ENCODE measurements at places on chromosomes 5 and 9.

GRCh38 chr9:36609306-36609705, 36.6 kb downstream of the MELK start:
- DNase-seq = no peak

GRCh38 chr5:133205649-133206048, 153.8 kb downstream of the HSPA4 start:
- DNase-seq = peak; percentile 1

GRCh38 chr9:95078939-95079338, 238.6 kb downstream of the FANCC start:
- DNase-seq = no peak

DNA sequence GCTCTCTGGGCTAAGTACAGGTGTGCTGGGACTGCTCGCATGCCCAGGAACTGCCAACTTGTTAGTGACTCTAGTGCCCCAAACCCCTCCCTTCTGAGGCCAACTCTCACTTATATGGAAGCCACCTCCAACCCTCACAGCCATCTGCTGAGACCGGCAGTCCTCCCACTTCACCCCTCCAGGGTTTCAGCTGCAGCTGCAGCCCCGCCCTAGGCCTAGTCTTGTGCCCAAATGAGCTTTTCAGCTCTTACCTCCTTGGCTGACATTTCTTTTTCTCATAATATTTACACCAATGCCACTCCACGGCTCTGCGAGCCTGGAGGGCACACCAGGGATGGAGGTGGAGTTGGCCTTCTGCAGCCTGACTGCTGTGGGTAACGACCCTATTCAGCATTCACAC, 166.6 kb downstream of the ROR2 start:
- no peak for DNase-seq

DNA sequence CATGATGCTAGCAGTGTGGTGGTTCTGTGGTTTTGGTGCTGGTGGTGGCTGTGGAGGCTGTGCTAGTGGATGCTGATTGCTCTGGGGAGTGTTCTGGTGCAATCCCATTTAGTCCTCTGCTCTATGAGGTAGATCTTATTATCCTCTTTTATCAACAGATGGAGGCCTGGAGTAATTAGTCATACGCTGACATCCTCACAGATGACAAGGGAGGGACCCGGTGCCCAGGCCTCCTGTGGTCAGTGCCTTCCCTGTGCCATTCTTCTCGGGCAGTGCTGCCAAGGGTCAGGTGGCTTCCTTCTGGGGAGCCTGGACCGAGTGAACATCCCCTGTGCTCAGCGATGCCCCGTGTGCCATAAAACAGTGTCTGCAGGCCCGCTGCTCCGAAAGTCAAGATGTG, 74.5 kb downstream of the COL5A1 start:
- no peak for DNase-seq

GRCh38 chr5:135214897-135215616, 181.0 kb upstream of the PITX1 start:
- no peak for DNase-seq

GRCh38 chr9:82593501-82593900, 469.4 kb downstream of the RASEF start:
- DNase-seq = peak; percentile 10

GRCh38 chr9:25742256-25742655, 64.0 kb upstream of the TUSC1 start:
- DNase-seq = no peak

GRCh38 chr5:157459715-157460599, at the start of gene NIPAL4:
NIPAL4 (plus strand) TSS chr5:157460213; CDS start chr5:157460321, 108 bp downstream.
- no peak for DNase-seq

DNA sequence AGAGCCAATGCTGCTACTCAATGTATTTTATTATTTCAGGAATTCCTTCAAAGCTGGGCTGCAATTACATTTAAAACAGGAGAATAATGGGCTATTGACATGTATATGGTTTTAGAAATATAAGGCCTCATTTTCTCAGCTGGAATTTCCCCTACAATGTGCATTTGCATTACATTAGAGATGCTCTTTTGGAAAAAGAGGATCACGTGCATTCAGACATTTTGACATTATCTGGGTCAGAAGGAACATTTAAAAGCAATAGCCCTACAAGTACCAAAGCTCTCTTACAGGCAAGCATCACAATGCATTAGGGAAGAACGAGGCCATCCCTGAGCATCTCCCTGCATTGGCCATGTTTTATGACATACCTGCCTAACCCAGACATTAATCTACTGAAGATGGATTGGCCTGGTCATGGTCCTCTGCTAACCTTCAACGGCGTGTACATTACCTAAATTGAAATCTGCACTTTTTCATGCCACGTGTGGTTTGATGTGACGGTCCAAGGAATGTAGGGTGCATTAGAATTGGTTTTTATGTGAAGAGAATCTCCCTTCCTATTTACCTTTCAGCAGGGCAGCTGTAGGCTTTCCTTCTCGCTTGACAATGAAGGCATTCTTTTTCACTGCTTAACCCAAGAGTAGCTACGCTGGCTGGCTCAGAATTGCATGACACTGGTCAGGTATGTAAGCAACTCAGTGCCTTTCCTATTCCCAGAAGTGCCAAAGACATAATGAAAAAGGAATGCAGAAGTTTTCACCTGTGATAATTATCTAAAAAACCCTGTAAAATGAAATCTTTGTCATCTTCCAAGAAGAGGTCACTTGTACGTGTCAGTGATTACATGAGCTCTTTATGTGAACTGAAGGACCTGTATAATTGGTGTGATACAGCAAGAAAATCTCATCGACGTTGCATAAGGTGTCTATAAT, 212.3 kb upstream of the MPDZ start:
- DNase-seq = no peak

GRCh38 chr9:79208791-79209396, 362.9 kb upstream of the TLE4 start:
- no peak for DNase-seq

GRCh38 chr9:134381671-134382516, 55.6 kb downstream of the RXRA start:
- DNase-seq = no peak

- DNase-seq = no peak
Observed at GRCh38 chr9:98168941-98169488, 23.4 kb downstream of the CORO2A start.

DNA sequence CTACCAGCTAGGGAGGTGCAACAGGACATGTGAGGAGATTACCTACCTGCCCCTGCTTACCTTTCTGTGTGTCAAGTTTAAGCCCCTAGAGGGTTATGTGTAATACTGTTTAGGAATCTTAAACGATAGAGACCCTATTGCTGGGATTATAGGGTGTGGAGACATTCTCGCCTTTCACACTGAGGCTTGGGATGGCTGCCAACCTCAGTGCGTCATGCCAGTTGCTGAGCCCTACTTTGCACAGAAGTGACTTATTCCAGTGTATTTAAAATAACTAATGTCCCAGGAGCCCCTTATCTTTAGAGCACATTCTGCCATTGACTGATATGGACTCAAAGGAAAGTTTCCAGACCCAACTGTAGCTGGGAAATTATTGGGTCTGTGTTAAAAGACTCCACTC, 76.6 kb upstream of the XPA start:
- peak; percentile 13 for DNase-seq

DNA sequence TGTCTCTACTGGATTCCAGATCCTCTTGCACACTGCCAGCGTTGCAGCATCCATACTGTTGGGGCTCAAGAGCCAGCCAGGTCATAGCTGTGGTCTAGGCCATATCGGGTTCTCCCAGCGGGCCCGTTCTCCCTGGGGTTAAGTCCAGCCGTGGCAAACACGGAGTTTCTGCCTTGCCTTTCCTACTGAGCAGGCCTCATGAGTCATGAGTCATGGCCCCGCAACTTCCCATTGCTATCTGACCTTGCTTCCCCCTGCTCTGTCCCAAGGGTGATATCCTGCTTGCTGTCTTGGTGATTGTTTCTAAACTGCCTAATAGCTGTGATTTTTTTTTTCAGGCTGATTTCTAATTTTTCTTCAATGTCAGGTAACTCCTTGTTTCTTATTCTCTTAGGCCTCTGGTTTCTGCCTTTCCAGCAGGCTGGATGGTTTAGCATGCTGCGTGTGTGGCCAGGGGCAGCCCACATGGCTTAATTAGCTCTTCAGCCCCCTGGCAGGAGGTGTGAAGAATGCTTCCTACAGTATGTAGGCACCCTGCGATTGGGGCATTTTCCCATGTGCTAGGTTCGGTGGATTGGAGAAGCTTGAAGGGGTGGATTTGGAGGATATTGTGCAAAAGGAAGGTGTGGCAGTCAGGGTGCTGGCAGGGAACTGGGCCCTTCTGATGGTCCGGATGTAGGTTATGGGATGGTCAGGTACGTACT, 18.7 kb downstream of the DAPK1 start:
- no peak for DNase-seq

DNA sequence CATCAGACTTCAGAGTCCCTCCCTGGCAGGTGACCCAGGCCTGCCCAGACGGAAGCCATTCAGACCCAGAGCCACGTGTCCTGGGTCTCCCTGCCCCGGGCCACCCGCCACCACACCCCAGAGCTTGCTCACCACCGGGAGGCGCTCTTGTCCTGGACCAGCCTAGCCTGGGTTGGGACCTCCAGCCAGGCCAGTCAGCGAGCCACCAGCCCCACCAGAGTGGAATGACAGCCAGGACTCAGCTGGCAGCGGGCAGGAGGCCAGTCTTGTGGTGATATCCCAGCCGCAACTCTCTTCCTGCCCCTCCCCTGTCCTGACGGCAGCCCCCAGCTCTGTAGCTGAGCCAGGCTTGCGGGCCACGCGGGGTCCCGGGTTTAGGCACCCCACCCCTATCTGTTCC, 1.7 kb upstream of the PTGDS start:
- DNase-seq = no peak

- DNase-seq = no peak
Observed at GRCh38 chr5:103617913-103618312, 55.3 kb upstream of the NUDT12 start.

- DNase-seq = no peak
Observed at GRCh38 chr9:37839496-37840461, 39.2 kb downstream of the DCAF10 start.

DNA sequence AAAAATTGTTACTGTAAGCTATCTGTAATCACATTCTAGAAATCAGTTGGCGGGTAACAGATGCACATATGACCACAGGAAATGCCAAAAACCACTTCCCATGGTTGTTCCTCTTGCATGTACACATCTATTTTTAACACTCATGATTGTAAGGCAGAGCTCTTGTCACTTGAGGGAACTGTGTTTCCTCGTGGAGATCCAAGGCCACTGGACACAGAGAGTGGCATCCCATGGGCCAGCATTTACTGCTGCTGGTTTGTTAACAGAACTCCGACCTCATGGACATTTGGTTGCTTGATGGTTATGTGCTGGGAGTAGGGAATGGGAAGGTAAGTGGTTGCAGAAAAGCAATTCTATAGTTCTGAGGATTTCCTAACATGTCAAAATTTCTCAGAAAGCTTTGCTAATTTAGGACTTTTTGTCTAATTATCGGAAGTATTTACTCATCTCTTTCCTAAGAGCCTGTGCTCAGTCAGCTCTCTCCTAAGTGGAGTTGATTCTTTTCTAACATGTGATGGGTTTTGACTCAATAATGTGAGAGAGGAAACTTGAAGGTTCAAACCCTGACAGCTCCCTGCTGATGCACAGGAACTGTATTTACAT, 202.0 kb upstream of the NR3C1 start:
- no peak for DNase-seq

DNA sequence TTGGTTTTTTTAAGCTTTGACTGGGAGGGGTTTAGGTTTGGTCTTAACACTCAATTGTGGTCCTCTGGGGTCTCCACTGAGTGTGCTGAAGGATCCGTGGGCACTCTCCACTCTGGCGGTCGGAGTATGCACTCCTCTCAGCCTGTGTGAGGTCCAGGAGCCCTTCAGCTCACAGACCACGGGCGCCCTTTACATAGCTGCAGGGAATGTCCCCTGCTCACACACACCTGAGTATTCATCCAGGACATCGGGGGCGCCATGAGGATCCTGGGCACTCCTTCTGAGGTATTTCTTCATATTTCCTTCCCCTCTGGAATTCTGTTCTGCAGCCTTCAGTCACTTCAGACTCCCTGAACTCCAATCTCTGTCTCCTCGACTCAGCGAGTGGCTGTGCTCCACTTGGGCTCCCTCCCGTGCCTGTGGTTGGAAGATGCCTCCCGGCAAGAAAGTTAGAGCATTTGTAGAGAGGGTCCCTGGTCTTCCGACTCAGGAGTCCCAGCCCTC, 12.5 kb downstream of the TRIP13 start:
- DNase-seq = no peak

DNA sequence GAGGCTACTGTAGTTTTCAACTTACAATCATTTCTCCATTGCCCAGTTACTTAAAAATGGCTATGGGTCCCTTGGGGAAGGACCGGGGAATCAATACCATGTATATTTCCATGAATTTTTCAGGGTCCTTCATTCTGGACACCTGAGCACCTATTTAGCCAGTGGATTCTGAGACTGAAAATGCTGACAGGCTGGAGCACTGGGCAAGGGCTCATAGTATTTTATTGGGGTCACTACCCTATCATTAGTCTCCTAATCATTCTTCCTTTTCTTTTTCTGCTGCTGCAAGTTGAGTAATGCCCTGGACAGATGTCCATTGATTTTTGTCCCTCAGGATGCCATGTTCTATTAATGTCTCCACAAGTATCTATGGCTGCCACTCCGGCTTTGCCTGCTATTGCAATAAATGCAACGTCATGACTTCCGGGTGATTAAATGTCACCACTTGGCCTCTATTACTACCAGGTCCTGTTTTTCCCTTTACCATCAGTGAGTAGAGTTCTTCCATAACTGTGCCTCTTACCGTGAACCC, 279.3 kb upstream of the FBXL7 start:
- DNase-seq = no peak

- peak; percentile 36 for DNase-seq
Observed at GRCh38 chr5:103224118-103224893, 34.3 kb upstream of the MACIR start.

GRCh38 chr5:138824516-138824915, 50.6 kb downstream of the LRRTM2 start:
- DNase-seq = no peak

DNA sequence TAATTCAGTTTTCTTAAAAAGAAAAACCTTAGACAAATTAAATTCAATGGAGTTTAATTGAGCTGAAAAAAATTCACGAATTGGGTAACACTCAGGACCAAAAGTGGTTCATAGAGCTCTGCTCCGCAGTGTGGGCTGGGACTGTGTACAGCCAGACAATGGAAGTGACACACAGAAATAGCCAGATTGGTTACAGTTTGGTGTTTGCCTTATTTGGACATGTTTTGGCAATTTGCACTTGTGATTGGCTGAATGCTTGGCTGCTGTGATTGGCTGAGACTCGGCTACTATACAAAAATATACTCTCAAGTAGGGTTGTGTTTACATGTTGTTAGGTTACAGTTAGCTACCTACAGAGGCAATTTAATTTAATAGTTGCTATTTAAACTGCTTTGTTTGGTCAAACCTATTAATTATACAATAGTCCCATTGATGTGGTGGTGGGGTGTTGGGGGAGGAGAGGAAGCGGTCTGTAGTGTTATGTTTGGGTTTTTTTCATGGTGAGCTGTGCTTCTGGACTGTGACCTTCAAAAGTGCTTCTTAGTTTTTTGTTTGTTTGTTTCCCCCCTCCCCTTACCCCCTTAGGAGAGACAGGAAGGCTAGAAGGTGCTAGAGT, 95.2 kb downstream of the CNTLN start:
- DNase-seq = no peak

All from fibroblast of skin of left quadriceps (primary cell).